Islet precursor cell (in vitro differentiated cells): ENCODE measurements at places on chromosomes 5 and 9.

- DNase-seq = no peak
Observed at GRCh38 chr5:115289104-115289503, 7.3 kb downstream of the CCDC112 start.

- no peak for DNase-seq
Observed at GRCh38 chr9:90441814-90442213, 200.8 kb downstream of the DIRAS2 start.

DNA sequence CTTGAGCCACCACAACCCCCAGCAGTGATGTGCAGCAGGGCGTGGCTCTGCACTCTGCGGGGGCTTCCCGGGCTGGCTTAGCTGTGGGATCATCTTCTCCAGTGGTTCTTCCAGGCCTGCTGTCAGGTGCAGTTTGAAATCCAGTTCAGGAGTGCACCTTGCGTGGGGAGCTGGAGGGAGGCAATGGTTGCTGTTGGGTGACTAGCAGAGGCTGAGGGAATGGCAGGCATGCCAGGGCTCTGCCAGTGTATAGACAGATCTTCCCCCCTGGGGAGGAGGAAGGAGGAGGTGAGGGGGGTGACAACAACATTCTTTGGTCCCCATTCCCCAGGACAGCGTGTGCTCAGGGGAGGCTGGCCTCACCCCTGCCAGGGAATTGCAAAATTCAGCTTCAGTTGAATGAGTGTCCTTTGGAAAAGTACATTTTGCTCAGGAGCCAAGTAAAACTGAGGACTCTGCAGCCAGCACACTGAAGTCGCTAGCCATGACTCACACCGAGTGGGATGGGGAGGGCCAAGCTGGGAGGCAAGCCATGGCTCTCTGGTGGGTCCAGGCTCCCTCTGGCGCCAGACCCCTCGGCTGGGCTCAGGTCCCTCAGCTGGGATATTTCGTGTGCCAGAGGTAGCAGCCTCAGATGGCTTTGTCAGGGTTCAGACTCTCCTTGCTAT, 35.0 kb downstream of the ERGIC1 start:
- DNase-seq = peak; percentile 73

- peak; percentile 81 for DNase-seq
Observed at GRCh38 chr5:141835928-141836670, 42.1 kb downstream of the PCDH1 start.

- no peak for DNase-seq
Observed at GRCh38 chr5:19235101-19235584, 752.9 kb downstream of the CDH18 start.

DNA sequence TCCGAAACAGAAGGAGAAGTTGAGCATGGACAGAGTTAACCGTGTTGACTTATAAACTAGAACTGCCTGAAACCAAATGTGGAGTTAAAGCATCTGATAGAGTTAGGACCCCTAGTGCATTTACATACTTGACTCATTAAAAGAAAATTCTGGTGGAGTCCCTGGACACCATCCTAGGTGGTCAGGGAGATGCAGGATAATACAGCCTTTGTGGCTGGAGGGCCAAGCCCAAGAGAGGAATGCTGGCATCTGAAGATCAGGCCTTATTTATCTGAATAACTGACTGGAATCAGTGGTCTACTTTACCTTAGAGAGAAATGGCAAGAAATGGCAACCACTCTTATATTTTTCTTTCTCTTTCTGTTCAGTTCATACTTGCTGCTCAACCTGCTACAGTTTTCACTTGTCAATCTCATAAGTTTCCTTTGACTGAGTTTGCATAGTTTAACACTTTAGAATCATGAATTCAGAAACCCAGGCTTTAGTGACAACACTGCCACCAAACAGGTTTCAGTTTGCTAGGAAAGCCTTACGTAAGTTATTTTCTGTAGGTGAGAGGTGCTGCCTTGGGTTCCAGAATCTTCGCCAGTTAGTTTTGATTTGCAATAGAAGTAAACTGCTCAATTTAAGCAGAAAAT, 10.2 kb downstream of the CMYA5 start:
- no peak for DNase-seq

DNA sequence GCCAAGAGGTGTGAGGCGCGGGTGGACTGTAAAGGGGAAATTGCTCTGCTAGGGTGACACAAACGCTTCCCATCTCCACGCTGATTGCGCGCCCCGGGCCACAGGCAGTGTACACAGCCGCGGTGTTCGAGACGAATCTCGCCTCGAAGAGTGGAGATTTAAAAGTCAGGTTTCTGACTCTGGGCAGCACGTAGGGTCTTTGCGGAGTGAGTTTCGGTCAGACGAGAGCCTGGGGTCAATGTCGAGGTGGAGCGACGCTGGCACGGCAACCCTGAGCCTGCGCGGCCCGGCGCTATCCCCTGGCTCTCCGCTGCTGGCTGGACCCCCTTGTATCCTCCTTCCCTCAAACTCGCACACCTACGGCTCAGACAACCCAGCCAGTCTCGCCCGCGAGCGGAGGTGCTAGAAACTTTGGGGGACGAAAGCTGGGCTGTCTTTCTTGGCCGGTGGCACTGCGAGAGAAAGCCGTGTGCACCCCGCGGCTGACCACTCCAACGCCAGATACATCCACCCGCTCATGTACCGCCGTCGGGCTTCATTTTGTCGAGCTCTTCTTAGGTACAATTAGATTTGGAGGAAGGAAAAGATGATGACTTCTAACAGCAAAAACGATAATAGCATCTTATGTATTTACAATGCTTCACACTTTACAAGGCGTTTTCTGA, 5.4 kb upstream of the FOXB2 start:
- no peak for DNase-seq

DNA sequence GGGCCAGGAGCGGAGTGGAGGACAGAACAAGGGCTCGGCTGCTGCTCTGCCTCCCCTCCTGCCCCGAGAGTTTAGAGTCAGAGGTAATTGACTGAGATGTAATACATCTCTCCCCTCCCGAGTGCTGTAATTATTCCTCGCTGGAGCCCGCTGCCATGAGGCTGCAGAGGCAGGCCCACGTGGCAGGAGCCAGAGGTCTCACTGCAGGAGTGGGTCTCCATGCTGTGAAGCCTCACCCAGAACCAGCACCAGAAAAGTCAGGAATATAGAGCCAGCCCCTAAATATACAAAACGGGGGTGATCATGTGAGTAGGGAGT, 2.5 kb downstream of the FAM163B start:
- DNase-seq = no peak

DNA sequence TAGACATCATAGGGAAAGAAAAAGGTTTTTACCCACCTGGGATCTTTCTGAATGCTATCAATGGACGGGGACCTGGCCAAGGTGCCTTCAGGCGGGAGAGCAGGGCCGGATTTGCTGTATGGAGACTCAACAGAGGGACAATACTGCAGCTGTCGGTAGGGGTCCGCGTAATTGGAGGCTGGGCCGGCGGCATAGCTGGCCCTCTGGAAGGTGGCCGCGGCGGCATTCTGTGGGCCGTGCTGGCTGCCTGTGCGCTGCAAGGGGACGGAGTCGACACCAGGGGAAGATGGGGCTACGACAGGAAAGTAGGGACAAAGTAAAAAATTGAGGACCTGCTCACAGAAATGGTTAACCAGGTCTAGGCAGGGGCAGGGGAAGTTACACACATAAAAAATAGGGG, 557.9 kb downstream of the CTNND2 start:
- DNase-seq = peak; percentile 60

GRCh38 chr5:87776785-87777184, 364.1 kb upstream of the CCNH start:
- no peak for DNase-seq

DNA sequence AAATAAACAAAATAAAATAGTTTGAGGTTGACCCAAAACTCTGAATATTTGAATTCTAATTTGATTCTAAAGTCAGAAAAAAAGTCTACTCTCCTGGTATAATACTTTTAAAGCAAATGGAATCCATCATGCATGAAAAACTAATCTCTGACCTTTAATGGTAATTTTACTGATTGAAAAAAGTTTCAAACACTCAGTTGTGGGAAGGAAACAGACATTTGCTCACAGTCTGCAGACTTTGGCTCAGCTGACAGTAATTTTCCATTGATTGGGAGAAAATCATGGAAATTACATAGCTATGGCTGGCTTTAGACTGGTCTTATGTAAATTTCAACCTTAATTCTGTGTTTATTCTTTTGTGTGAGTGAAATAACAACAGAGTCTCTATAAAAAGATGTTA, 574.3 kb downstream of the PDE4D start:
- no peak for DNase-seq

- DNase-seq = no peak
Observed at GRCh38 chr5:52063186-52063585, 679.9 kb downstream of the ISL1 start.

DNA sequence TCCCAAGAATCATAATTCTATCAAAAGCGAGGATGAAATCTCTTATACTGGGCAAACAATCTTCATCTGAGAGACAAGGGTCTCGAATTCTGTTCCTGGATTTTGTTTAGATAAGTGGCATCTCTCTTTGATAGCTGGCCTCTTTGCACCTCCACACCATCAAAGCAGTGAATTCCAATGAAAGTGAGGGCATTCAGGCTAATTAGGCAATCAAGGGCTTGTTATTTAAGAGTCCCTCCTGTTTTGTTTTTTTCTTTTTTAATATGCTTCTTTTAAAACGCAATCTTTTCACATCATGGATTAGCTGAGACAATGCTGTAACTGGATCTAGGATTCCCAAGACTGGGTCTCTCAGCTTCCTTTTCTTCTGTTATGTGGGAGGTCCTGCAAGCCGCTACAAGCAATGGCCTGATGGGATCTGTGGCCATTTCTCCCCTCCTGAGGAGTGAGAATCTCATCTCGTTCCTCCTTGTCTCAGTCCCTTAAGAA, 67.9 kb downstream of the TNC start:
- DNase-seq = no peak
